NCI-H460 (cell line): ENCODE measurements at places on chromosomes 1 and 21.

GRCh38 chr1:46764402-46764801 is 34.4 kb upstream of the CYP4B1 start:
- no peak for DNase-seq

- no peak for DNase-seq
Measured at GRCh38 chr21:39221997-39222486, 38.8 kb upstream of the PSMG1 start.

GRCh38 chr1:243903041-243903440 is 53.0 kb upstream of the AKT3 start:
- DNase-seq = no peak

GRCh38 chr1:245060684-245061374 is 94.0 kb upstream of the KIF26B start:
- no peak for DNase-seq

- DNase-seq = no peak
Measured at GRCh38 chr1:82837766-82838465, 1037.2 kb downstream of the ADGRL2 start.

GRCh38 chr1:167612587-167613385 is 17.2 kb upstream of the RCSD1 start:
- DNase-seq = no peak

DNA sequence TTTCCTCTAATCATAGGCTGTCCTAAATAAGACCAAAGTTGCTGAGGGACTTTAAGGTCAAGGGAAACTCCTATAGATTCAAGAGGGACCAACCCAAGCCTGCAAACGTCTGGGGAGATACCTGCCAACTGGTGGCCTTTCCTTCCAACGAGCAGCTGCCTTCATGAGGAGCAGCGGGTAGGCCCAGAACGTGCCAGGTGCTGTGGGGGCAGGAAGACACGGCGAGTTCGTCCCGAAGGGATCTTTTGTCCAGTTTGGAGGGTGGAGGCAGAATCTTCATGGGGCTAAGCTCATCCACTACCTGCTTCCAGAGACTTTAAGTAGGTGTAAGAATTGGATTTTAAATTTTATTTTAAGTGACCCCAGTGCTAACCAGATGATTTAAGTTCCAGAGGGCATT is 26.0 kb upstream of the SLC26A9 start:
- no peak for DNase-seq

GRCh38 chr1:22273686-22274681 is 131.1 kb upstream of the WNT4 start:
- no peak for DNase-seq

DNA sequence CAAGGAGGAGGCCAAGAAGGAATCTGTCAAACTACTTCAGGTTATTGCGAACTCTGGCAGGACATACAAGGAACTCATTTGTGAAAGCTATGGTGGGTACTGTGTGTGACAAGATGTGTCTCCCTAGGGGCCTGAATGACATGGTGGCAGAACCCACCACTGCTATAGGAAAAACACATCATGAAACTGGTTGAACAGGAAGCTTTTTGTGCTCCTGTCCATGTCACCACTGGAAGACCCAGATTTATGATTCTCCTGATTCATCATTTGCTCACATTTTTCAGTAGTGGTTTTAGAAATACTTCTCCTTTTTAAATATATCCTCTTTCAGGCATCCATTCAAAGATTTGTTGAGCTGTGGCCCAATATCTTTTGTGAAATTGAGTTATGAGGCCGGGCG is 23.6 kb downstream of the ARMH1 start:
- DNase-seq = no peak

- DNase-seq = no peak
Measured at GRCh38 chr1:159908031-159908940, 8.3 kb upstream of the CFAP45 start.

- DNase-seq = no peak
Measured at GRCh38 chr21:21366277-21366676, 368.1 kb downstream of the NCAM2 start.

- peak; percentile 97 for DNase-seq
Measured at GRCh38 chr1:150976879-150977694, 2.5 kb upstream of the CERS2 start.

DNA sequence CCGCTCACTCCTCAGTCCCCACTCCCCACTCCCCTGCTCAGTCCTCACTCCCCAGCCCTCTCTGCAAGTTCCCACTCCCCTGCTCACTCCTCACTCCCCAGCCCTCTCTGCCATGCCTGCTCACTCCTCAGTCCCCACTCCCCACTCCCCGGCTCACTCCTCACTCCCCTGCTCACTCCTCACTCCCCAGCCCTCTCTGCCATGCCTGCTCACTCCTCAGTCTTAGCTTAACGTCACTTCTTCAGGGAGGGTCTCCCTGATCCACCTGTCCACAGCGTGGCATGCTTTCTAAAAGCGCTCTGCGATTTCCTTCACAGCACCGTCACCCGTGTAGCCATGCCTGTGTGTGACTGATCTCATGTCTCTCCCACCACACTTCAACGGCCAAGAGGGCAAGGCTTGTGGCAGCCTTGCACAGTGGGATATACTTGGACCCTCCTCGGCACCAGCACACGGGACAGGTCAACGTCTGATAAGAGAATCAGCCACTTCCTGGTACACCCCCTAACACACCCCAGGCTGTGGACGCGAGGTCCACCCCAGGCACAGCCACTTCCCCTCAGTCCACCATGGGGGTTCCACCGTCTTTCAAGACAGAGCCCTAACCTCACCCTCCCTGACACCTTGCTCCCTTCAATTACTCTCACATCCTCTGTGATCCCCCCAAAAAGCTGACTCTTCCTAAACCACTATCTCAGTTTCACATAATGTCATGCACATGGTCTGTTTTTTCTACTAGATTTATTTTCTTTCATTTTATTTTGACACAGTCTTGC is 14.0 kb downstream of the PRDM15 start:
- DNase-seq = no peak

DNA sequence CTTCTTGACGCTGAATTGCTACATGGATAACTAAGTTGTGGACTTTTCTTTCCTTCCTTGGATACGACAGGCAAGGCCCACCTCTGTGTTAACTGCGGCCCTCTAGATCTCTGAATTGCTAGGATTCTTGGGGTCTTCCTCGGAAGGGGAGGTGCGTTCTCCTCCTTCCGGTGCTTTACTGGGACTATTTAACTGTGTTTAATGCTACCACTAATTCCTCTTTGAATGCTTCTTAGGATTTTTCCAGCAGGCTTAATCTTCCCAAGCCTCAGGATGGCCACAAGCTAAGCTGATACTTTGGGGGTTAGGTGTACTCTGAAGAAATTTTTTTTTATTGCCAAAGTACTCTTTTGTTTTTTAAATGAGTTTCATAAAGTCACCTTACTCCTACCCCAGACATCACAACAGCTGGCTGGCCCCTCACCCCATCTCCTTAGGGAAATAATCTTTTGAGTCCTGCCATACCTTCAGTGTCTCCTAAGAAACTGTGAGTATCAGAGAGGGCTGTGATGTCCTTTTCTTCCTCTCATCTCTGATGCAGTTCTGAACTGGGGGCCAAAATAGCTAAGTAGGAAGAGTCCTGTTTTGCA is 21.4 kb downstream of the KIRREL1 start:
- no peak for DNase-seq

GRCh38 chr1:163414778-163415177 is 93.0 kb downstream of the NUF2 start:
- no peak for DNase-seq

GRCh38 chr1:235826102-235826854 is 40.4 kb downstream of the LYST start:
- DNase-seq = no peak

DNA sequence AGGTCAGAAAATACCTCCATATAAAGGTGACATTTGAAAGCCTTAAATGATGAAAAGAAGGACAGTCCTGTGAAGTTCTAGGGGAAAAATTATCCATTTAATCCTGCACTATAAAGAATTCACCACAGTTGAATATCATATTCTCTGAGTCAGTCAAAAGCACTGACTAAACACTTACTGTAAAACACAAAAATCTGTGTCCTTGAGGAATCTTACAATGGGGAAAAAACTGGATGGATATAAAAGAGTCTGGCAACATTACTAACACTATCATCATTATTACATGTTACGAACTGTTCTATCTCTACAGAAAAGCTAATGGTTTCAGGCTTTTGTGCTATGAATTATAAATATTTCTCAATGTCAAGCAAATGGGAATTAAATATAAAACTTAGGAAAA is 42.4 kb upstream of the HP1BP3 start:
- no peak for DNase-seq
